ENCODE measurements at places on chromosomes 2 and 18.

- DNase-seq = no peak
These were observed 17.7 kb upstream of the CNDP1 start for GRCh38 chr18:74516271-74517235.

DNA sequence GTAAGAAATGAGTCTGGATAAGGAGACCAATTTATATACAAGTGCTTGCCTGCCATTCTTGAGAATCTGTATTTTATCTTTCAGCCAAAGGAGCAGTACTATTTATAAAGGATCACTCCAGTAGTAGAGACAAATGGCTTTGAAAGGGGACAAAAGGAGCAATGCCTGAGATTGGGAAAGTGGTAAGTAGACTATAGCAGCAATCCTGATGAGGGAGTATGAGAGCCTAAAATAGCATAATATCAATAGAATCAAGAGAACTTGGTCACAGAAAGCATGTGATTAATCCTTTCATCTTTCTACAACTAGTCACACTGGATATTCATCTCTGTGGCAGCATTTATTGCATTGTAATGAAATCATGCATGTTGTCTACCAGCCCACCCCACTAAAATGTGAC lies 20.2 kb downstream of the NRXN1 start:
- no peak for DNase-seq

- no peak for DNase-seq
These were observed 190.7 kb upstream of the RBBP8 start for GRCh38 chr18:22742409-22742808.

GRCh38 chr18:5425721-5426120 lies 118.1 kb downstream of the EPB41L3 start:
- DNase-seq = no peak

- no peak for DNase-seq
These were observed 47.6 kb upstream of the STON1 start for GRCh38 chr2:48482313-48482712.
